Muscle of arm (tissue), 14 donors: ENCODE measurements at places on chromosomes 12 and 14.

DNA sequence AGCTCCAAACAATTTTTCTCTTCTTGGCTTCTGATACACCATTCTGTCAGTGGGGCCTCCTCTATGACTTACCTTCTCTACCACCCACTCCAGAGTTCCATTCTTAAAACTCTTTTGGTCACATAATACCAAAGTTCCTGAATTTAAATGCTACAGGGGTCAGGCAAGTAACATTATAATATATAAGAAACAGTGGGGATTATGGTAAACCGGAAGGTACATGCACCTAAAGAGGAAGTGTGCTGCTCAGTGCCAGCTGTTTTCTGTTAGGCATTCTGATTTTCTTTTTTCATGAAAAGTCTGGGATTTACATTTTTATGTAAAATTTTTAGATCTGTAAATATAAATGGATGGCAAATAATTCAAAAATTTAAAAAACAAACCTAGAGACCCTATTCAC, 39.9 kb downstream of the SOS2 start:
- no peak for DNase-seq

GRCh38 chr12:86660488-86661147, 404.4 kb upstream of the MGAT4C start:
- no peak for DNase-seq

GRCh38 chr14:99800781-99801180, 7.6 kb downstream of the EML1 start:
- no peak for DNase-seq

- DNase-seq, result no peak
These were observed 3.8 kb upstream of the NUMB start for GRCh38 chr14:73462048-73462715.

GRCh38 chr12:72295101-72295500, 22.9 kb downstream of the TRHDE start:
- no peak for DNase-seq

GRCh38 chr14:104072586-104072985, 12.9 kb upstream of the ASPG start:
- no peak for DNase-seq

DNA sequence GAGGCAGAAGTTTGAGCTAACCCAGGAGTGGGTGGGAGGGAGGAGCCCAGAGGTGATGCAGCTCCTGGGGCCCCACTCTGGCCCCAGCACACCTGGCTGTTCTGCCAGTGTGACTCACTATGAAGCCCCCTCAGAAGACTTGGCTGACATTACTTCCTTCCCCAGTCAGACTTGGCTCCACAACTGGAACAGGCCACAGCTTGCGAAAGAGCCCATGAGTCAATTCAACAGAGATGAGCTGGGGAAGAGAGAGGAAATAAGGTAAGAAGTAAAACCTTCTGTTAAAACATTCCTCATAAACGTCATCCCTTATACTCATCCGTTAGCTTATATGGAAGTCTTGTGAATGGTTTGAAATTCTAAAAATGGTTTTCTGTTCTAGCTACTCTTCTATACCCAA, 245.9 kb downstream of the ADAMTS20 start:
- DNase-seq, result no peak

- DNase-seq, result no peak
These were observed 47.7 kb downstream of the ELK3 start for GRCh38 chr12:96241846-96242256.

GRCh38 chr14:89359477-89360222, 57.4 kb downstream of the FOXN3 start:
- DNase-seq, result no peak

DNA sequence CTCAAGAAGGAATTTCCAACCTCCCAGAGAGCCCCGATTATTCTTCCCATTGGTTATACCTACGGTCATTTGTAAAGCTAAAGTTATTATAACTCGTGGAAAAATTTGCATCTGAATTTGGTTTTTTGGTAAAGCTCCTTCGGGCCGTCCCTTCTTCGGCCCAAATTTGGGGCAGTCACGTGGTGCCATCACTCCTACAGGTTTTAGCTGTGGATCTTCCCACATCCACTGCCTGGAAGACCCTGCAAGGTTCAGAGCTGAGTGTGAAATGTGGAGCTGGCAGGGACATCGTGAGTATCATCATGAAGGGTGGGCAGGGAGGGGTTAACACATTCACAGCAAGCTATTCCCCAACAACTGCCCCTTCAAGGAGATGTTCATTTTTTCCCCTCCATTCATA, 105.7 kb downstream of the NT5DC3 start:
- no peak for DNase-seq

- DNase-seq, result no peak
These were observed 44.7 kb downstream of the DPF3 start for GRCh38 chr14:72849222-72849621.

DNA sequence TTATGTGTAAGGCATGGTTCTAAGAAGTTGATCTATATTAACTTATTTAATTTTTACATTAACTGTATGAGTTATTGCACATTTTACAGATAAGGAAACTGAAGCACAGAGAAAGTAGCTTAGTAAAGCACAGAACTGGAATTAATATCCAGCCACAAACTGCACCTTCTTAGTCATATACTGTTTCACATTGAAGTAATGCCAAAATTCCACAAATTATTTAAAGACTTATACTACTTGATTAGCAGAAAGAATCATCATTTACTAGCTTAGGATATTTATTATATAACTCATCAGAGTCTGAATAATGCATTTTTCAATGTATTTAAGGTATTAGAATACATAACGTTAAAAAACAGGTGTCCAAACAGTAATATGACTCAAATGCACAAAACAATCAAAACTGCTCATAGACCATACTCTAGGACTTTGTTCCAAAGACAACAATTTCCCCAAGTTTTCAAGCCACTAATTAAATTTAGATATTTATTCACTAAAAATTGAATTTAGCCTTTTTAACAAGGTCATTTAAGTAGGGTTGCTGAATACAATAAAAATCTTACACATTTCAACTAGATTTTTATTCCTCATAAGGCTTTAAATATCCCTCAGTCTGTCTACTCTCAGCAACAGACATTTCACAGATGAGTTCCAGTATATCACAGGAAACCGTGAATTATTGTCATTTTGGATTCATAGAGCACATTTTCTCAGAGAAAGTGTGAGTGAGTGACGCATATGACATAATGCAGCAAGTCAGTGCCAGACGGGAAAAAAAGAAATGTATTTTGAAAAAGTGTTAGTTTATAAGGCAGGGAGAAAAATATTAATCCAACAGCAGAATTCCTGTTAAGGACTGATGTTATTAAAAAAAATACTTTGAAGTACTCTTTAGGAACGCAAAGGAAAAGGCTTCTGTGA, 782.5 kb downstream of the TMTC2 start:
- no peak for DNase-seq

GRCh38 chr12:2540535-2540941, 254.2 kb upstream of the FKBP4 start:
- DNase-seq, result no peak

DNA sequence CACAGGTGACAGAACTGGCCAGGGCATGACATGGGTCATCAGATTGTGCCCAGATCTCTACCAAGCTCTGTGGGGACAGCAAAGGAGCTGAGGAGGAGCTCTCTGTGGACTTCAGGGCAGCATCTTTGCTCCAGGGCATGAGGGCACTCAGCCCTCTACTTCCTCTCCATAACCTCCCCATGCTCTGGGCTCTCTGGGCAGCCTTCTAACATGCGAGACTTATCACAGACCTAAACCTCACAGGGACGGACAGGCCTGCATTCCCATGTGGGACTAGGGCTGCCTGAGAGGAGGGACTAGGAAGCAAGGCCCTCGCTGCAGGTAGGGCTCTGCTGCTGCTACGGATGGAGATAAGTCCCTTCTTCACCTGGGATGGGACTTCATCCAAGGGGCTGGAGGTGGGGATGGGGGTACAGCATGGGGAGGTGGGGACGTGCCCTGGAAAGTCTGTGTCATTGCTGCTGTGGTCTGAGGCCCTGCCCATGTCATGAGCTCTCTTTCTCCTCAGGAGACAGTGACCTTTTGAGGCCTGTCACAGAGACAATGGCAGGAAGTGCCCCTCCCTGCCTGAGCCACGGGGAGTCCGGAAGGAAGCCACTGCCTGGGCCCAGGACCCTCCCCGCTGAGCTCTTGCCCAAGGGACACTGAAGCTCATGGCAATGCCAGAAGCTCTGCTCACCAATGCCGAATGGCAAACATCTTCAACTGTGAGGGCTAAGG, 44.1 kb downstream of the PITPNM2 start:
- no peak for DNase-seq

DNA sequence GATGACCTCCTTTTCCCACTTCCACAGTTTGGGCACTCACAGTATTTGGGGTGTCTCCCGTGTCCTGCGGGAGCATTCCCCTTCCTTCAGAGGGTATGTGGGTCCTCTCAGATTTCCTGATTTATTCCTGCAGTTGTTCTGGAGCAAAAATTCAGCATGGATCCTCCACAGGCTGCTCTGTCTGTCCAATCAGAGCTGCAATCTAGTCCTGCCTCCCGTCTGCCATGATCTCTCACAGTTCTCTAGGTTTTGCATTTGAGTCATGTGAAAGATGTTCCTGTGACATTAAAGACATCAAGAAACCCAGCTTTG, 435.9 kb downstream of the TMTC2 start:
- no peak for DNase-seq

DNA sequence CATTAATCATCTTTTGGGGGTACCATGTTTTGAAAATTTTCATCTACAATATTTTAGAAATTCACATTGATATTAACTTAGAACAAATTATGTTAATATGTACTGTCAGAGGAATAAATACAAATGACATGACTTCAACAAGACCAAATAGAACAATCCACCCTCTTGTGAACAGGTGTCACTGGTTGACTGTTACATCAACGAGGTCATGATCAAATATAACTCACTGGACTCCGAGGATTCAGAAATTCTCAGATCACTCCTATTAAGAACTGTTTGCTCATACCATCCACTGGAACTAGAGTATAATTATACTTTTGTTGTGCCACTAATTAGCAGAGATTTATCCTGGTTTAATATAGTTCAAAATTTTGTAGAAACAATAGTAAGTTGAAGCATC, 318.8 kb downstream of the PRKD1 start:
- no peak for DNase-seq

DNA sequence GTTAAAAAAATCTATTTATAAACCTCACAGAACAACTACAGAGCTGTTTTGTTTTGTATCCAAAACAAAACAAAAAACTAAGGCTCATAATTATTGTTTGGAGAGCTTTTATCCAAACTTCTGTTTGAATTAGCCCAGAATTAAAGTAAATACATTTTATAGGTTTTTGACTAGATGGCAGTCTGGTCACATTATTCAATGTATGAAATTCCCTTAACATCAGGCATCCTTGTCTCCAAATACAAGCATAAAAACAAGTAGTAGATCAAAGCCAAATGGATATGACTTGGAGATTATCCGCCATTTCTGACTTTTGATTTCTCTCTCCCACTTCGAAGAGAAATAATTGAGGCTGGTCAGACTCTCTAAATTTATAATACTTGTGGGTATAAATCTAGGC, 63.5 kb downstream of the SLC38A1 start:
- DNase-seq, result peak; percentile 37

DNA sequence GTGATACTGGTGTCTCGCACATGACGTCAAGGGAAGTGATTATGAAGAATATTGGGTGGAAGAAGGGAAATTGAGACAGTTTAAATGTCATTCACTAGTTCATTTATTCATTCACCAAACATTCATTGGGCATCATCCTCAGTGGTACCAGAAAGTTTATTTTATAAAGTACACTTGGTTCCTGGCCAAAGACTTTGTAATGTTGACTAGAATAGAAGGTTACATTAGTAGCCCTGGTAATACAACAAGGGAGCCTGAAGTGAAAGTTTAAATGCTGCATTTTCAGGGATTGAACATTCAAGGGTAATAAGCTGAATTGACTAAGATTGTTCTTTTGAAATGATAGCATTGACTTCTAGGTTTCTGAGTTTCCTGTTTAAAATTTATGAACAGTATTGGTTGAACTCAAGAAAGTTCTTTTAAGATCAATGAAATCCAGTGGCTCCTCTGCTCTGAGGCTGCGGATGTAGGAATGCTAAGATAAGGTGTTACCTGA, 236.8 kb upstream of the BTG1 start:
- no peak for DNase-seq

DNA sequence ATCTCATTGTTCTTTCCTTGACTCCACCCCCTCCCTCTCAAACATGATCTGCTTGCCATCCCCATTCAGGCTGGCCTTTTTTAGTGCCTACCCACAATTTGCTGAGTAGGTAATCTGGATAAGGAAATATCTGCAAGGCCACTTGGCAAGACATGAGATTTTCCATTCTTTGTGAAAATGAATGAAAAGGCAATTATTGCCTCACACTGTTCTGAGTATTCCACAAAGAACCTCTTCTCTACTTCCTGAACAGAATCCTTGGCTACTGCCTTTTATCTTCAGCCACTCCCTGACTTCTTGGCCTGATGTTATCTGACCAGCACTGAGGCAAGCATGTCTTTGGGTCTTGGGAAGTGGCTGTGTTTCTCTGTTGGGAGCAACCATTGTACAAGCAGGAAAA, 263.2 kb upstream of the ATP2B1 start:
- no peak for DNase-seq

DNA sequence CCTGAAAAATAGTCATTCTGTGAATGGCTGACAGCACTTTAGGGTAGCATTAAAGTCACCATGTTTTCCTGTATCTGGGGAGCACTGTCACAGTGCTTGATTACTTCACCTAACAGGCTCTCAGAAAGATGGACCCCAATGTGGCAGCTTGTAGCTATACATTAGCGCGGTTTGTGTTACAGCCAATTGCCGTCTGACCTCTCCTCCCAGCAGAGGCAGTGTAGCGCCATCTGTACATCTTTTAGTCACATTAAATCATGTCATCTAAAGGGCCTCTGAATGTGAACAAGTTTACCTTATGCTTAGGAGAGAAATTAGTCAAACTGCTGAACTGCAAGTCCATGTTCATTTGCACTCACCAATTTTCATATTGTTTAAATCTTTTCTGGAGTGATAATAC, 113.7 kb downstream of the LMO3 start:
- no peak for DNase-seq

- no peak for DNase-seq
These were observed 54.6 kb upstream of the DICER1 start for GRCh38 chr14:95211721-95212504.

DNA sequence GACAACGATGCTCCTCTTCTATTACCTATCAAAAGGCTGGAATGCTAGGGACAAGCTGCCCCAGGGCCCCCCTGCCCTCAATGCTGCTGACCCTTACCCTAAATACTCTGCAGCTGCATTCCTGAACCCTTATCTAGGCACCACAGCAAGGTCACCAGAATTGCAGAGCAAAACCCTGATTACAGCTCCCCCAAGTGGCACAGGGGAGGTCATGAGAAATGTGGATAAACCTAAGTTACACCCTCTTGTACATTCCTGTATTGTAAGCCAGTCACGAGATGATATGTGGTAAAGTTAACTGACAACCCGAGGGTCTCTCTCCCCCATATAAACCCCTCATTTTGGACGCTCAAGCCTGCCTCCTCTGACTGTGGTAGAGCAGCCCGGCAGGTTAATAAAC, 411.8 kb upstream of the STXBP6 start:
- DNase-seq, result no peak

DNA sequence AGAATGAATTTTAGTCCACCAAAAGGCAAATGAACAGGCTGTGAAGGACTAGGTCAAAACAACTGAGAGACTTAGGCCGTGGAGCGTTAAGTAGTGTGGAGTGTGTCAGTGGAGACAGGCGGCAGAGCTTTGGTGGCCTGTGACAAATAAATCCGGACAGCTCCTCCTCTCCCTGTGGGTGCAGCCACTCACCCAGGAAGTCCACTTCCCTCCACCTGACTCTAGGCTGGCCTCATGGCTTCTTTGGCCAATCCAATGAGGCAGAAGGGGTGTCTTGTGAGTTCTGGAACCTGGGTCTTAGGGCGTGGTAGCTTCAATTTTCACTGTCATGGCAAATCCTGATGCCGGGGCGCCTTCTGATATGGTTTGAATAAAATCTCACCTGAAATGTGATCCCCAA, 180.9 kb upstream of the C14orf180 start:
- no peak for DNase-seq
